Cerebellum (tissue), 4 donors: ENCODE measurements at places on chromosomes 6 and 20. TPM values are rescaled to one million over a fixed set of nuclear protein-coding genes. Genes with fewer than 3 reads are reported as not detected.

DNA sequence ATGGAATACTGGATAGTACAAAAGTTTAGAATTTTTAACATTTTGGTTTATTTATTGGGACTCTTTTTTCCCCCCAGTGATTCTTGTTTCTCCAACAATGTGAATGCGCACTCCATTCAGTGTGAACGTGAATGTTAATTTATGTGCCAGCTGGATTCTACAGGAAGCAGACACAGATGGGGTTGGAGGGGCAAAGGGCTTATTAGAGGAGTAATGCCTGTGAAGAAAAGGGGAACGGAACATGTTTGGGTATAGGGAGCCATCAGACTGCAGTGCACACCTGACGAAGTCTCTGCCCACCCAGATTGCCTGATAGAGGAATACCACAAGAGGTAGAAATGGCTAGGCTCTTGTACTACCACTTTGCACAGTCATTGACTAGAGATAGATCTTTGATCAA is 48.2 kb downstream of the PTPRA start:
- DNase-seq: no peak

DNA sequence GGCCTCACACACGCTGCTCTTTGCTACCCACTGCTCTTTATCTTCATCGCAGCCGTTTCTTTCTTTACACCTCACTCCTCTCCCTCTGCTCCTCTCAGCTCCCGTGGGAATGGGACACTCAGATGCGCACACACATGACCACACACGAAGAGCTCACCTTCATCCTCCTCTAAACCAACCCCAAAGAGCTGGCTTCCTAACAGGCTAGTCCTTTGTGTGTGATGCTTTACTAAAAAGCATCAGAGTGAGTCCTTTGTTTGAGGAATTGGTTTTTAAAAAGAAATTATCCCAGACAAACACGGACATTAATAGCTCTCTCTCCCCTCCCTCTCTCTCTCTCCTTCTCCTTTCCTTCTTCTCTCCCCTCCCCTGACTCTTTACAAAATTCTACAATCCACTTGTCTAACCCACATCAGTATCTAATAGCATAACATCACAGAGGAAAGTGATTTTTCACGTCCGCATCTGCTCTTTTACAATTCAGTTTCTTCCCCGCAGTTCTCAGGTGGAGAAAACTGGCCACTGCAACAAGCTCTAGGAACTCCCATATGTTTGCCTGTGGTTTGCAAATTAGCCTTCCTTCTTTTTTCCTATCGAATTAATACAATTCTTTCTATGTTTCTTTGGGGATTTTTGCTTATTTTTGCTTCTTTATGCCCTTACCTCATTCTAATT is 306.8 kb upstream of the CNR1 start:
- peak; percentile 13 for DNase-seq

DNA sequence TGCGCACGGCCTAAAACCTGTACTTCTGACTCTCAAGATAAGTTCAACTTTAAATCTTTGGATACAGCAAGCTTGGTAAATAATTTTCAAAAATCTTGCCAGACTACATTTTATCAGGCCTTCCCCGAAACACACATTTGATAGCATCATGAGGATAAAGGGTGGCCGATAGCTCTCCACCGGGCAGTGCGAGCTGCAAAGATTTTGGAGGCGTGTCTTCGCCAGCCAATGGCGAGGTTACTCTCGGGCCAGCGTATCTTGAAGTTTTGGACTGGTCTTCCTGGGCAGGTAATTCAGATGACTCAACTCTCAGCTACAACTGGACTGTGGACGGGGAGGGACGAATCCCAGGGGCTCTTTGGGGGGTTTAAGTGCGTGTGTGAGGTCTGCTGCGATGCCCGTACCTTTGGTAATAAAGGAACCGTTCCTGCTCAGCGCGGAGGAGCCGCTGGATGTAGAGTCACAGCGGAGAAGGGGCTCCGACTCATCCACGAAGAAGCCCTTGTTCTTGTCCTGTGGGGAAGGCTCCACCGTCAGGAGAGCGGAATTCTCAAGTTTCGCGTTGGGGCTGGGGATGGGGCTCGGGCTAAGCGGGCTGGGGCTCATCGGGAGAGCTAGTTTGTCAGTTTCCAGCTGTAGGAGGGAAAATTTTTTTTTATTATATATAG is 75.3 kb downstream of the TNFRSF21 start:
- no peak for DNase-seq

GRCh38 chr6:11067348-11067747 is 23.2 kb upstream of the ELOVL2 start:
- no peak for DNase-seq

DNA sequence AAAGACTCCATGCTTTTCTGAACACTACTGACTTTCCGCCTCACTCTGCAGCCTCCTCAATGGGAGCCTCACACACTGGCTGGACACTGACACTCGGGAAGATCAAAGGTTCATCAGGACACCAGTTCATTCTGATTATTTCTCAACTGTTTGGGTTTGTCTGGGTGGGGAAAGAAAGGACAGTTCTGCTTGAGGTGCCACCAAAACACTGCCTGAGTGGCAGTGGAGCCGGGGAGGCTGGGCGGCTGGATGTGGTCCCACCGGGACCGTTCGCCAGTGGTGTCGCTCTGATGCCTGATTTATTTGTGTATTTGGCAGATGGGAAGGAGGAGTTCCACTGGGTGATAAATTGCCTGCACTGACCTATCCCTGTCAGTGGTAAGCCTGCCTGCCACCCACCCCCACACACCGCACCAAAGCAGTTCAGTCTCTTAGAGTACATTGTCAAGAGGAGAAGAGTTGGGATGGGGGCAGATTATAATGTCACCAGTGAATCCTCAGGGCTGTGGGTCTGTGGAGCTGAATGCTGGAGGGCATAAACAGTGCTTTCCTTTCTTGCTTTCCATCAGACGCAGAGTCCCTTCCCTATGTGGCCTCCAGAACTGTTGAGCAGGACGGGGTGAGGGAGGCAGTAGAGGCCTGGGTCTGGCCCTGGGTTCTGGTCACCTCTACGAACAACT is 49.8 kb downstream of the EDN1 start:
- no peak for DNase-seq

DNA sequence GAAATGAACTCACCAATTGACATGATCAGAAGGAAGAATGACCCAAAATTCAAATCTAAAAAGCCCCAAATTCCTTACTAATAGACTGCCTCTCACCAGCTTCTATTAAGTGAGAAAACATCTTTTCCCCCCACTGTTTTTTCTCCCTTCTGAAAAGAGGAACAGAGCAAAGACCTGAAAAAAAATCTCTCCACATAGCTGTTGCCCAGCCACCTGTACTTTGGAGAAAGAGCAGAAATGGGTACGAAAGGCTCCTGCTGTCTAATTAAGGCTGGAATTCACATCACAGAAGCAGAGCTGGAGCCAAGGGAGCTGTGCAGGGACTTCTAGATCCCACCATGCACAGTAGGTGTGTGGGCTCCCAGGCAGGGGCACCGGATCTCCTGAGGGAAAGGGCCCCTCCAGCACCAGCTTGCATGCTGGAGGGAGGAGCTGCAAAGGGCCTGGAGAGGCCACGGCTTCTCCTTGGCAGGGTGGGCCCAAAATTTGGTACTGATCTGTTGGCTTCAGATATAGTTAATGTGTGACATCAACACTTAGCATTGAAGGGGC is 73.2 kb upstream of the DUSP22 start:
- DNase-seq: no peak

GRCh38 chr6:89452281-89452680 is 19.3 kb downstream of the ANKRD6 start:
- no peak for DNase-seq

- DNase-seq: no peak
Measured at GRCh38 chr20:22974354-22974753, 60.8 kb upstream of the SSTR4 start.

MYB gene
- 9.0 TPM for total RNA-seq

MTFR2 gene
- 0.82 TPM for total RNA-seq

HLA-DQB2 gene
- total RNA-seq: not detected
